ENCODE measurements at places on chromosomes 7 and 10.

GRCh38 chr10:24039897-24040296, 169.0 kb upstream of the KIAA1217 start:
- no peak for DNase-seq

- no peak for DNase-seq
Observed at GRCh38 chr7:90407484-90407821, 4.2 kb downstream of the CLDN12 start.

DNA sequence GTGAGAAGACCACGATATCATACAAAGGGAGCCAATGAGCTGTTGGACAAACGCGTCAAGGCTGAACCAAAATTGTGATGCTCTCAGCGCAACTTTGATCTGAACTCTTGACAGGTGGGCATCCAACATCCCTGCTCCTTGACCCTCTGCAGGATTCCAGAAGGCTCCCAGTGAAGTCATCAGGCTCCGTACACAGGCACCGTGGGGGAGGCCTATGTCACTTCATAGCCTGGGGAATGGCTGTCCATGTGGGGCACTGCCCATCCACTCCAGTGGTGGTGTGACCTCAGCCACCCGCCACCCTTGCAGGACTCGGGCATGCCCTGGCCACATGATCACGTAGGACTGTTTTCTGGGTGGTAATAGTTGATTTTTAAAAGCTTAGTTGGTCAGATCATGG, 233.8 kb upstream of the GRB10 start:
- DNase-seq: no peak

DNA sequence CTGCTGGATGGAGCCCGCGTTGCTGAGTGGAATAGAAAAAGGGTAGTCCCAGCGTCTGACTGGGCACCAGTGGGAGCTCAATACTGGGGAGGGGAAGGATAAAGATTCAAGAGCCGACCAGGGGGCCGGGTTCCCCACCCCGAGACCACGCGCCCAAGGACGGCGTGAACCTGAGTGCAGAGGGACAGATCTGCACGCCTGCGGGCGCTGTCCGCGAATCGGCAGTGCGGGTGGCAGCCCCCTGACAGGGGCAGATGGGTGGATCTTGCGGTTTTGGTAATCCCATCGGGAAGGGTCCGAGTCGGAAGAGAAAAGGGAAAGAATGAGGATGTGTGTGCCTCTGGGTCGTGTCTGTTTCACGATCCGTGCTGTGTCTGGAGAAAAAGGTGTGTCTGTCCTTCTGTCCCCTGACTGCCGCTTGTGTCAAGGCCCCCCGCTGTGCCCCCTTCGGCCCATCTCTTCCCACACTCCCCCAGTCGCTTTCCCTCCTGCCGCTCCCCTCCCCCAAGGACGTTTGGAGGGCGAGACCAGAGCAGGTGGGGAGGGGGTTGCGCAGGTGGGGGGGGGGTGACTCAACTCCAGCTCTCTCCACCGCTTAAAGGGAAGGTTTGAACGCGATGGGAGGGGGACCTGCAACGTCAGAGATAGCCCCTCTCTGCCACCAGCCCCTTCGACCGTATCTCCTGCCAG, 734 bp upstream of the VGF start:
- DNase-seq: no peak

DNA sequence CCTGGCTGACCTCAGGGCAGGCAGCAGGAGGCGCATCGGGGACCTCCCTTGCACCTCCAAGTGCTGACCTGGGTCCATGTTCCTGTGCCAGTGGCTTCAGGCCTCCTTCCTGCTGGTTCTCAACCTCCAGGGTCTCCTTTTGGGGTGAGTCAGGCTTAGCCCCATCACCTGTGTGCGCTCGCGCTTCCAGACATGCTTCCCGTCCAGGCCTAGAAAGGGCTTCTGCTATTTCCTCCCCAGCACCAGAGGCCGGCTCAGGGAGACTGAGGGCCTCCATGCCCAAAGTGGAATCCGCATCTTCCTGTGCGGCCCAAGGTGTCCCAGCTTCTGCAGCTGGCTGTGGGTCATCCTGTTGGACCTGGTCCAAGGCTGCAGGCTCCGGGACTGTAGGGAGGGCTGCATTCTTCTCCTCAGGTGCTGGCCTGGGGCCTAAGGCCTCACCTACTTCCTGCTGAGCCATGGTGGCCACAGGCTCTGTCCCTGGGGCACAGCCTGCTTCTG, 5.9 kb downstream of the NACAD start:
- DNase-seq: no peak

DNA sequence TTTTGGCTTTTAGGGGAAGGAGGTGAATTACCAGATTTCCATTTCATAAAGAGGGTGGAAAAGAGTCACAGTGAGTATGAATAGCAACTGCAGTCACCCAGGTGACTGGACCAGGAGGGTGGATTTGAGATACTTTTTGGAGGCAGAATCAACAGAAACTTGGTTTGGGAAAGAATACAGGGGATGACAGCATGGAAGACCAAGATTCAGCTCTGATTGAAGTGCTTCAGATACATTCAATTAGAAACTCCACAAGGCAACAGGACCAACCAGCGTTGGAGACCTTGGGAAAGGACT, 83.0 kb downstream of the SGMS1 start:
- DNase-seq: no peak

DNA sequence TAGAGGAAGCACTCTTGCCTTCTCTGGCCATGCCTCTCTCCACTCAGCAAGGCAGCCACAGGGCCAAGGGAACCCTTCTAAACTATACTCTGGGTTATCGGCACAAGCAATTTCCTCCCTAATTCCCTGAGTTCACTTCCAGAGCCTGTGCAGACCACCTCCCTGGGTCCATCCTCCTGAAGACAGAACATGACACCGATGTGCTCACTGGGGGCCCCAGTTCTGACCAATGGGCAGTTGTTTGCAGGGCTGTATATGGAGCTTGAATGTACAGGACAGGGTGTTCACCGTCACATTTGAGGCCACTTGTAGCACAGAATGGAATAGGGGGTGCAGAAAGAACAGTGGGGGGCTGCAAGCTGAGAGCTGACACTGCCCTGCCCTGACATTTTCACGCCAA, 77.7 kb downstream of the TFEC start:
- no peak for DNase-seq

DNA sequence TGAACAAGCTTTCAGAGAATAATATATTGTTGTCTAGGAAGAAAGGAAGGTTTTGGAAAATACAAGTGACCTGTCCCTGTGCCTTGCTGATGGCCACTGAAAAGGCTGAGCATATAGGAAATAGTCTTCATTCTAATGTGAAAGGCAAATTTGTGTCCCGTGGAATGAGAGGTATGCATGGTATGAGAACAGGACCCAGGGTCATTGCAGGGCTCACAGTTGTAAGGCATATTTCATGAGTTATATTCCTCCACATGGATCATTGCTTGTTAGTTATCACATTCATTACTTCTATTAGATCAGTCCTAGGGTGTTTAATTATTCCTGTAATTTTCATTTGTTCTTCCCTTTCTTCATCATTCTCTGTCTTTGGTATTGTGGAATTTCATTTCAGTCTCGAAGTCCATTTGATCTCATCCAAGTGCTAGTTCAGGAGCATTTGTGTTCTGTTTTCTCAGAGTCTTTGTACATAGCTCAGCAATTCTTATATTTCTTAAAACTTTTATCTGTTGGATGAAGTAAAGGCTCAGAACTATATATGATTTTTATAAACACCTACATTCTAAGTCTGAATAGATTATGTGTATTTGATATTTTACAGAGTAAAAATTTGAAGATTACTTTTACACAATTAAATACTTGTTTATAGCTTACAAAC, 39.4 kb upstream of the ARHGAP21 start:
- DNase-seq: peak; percentile 79

DNA sequence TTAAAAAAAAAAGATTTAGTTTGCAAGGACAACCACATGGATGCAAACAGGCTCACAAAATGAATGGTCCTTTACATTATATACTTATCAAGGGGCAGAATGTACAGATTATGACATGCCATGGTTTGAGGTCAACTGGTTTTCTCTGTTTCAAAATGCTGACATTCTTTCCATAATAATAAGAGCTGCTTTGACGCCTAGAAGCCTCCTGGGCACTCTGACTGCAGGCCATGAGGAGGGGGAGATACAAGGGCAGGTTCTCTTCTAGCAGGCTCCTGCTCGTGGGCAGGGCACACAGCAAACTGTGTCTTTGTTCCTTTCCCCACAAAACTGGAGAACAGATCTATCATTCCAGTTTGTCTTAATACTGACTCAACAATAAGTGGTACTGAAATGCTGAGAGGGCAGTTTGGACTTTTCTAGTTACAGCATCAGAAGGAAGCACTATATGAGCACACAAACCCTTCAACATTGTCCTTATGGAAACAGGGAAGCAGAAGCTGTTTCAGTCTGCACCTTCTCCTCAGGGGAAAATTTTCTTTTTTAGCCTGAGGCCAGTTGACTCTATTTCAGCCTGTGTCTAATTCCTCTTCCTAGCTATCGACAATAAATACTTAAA, 314.9 kb upstream of the AOAH start:
- no peak for DNase-seq

GRCh38 chr7:11343818-11344413, 370.2 kb downstream of the PHF14 start:
- peak; percentile 43 for DNase-seq

GRCh38 chr10:103712146-103712545, 143.2 kb downstream of the SH3PXD2A start:
- DNase-seq: no peak

GRCh38 chr10:125081931-125082330, 78.4 kb downstream of the CTBP2 start:
- no peak for DNase-seq

GRCh38 chr7:84297616-84298015, 103.0 kb upstream of the SEMA3A start:
- DNase-seq: peak; percentile 54

DNA sequence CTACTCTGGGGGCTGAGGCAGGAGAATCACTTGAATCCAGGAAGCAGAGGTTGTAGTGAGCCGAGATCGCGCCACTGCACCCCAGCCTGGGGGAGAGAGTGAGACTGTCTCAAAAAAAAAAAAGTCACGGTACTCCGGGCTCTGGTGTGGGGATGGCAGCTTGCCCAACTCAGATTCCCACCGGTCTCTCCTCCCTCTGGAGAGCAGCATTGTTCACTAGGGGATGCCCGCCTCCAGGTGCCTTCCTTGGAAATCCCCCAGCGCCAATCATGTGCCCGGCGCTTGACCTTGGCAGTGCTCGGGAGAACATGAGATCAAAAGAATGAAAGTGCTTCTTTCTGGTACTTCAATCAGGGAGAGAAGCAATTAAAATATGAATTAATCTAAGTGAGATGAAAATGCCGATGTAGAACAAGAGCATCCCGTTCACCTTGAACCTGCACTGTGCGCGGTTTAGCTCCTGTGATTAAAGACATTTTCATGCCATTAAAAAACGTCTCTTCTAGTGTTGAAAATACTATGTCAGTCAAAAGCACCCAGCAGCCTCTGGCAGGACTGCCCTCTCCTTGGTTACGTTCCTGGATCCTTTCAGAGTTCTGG, 1127.3 kb upstream of the AUTS2 start:
- DNase-seq: no peak

DNA sequence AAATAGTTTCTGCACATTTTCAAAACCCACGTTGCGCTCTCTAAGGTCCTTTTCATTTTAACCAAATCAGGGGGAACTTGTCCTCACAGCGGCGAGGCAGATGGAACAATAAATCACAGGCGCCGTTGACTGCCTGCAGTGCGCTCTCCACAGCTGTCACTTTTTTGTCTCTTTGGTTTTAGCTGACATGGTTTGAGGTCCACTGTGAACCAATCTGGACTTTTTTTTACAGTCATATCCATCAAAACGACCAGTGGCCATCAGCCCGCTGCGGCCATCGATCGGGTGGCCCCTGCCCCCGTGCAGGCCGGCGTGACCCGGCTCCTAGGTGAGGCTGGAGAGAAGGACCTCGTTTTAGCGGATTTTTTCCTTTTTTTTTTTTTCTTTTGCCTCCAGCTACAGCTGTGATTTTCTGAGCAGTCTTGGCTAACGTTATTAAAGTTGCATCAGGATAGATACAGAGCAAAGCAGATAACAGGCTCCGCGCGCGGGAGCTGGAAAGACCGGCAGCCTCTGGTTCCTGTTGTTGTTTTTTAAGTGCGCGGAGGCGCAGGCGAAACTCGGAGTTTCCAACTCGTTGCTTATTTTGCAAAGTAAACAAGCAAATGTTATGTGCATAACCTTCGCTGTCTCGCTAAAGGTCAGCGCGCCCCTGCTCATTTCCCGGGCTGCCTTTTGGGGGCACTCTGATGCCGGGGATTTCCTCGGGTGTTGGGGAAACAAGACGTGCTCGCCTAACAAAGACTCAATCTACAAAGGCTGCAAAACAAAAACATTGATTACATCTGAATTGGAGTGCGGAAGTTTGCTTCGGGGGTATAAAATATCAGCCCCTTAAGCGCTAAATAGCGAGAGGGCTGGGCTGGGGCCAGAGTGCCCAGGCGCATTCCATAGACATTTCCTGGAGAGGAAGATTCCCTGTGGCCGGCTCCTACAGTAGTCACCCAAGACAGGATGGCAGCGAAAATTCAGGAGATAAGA, 414.8 kb upstream of the MKI67 start:
- DNase-seq: no peak

DNA sequence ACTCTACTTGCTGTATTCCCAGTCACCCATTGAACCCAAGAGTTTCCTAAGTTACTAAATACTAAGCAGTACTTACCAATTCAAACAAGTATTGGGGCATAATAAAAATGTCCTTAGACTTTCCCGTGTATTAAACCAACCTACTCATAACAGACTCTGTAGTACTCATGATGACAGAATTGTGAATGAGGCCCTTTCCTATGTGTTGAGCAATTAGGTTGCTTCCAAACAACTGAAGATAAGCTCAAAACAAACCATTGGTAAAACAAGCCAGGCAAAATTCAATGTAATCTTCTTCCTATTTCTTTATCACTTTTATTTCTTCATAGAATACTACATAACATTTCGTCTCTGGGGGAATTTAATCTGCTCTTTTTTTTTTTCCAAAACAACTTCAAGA, 106.5 kb upstream of the ANK3 start:
- DNase-seq: no peak

DNA sequence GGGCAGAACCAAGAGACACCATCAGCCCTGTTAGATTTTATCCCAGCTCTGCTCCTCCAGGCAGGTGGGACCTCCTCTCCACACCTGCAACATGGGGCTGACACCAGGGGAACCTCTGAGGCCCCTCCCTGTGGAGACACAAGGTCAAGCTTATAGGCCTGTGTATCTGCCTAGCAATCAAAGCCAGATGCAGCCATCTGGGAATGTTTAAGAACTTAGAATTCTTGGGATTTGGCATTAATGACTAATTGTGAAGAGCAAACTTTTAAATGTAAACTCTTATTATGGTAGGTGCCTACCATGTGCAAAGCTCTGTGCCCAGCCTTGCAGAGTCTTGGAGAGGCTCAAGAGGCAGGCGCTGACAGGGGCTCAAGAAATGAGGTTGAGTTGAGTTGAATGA, 52.1 kb downstream of the TBATA start:
- DNase-seq: peak; percentile 58

DNA sequence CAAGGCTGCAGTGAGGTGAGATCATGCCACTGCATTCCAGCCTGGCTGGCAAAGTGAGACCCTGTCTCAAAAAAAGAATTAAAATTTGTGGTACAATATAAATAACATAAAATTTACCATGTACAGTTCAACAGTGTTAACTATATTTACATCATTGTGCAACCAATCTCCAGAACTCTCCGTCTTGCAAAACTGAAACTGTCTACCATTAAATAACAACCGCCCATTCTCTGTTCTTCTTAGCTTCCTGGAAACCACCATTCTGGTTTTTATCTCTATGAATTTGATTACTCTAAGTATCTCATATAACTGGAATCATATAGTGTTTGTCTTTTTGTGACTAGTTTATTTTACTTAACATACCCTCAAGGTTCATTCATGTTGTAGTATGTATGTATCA, 167.6 kb downstream of the AUTS2 start:
- DNase-seq: no peak

- DNase-seq: no peak
Observed at GRCh38 chr10:29948881-29949355, 110.5 kb downstream of the JCAD start.

GRCh38 chr10:129364949-129365348, 102.1 kb upstream of the MGMT start:
- no peak for DNase-seq
